T follicular helper cell (primary cell): ENCODE measurements at places on chromosomes 16 and 17.
A peak's percentile ranks its signal among the peaks of the same experiment; 100 is the strongest.

GRCh38 chr16:28011971-28012445 is 51.5 kb downstream of the GSG1L start:
- DNase-seq, result no peak

- DNase-seq, result peak; percentile 68
These were observed 150.8 kb downstream of the SSH2 start for GRCh38 chr17:29778956-29779811.

DNA sequence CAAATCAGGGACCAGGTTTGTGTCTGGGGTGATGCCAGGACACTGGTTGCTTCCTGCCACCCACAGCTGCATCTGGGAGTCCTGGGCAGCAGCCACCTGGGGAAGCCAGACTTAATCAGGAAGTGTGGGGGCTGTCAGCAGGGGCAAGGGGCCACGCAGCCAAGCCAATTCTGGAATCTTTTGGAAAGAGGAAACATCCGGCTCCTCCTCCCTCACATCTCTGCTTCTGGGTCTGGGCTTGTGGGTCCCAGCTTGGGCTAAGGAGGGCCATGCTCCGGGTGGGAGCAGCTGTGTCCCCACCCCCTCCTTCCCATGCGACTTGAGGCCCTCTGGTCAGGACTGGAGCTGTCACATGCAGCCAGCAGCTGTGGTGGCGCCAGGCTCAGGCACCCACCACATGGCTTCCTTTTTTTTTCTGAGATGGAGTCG is 37.0 kb upstream of the CCDC182 start:
- no peak for DNase-seq

- no peak for DNase-seq
These were observed 279.4 kb upstream of the ELAC2 start for GRCh38 chr17:13297183-13297582.

DNA sequence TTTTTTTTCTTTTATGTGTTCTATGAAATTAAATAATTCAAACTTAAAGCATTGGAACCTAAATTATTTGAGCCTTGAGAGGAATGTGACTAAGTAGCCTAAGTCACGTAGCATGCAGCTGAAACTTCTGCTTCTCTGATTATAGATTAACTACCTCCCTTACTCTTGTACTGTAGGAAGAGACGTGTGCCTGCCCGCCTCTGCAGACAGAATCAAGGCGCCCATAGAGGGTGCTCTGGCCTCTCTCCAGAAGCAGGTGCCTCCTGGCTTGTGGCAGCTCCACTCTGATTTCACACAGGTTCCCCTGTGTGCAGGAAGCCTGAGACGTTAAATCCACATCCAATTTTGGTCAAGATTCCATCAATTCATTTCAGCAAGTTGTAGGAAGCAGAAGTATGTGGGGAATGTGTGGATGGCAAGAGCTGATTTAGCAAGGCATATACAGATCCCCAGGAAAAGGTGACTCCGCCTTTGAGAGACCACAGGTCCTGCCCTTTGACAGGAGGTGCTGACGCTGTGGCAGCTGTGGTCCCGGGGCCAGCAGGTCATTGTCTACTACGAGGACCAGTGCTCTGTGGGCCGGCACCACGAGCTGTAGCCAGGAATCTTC is 1418.8 kb downstream of the CDH11 start:
- no peak for DNase-seq

GRCh38 chr17:4109449-4109848 is 33.4 kb downstream of the ZZEF1 start:
- no peak for DNase-seq

DNA sequence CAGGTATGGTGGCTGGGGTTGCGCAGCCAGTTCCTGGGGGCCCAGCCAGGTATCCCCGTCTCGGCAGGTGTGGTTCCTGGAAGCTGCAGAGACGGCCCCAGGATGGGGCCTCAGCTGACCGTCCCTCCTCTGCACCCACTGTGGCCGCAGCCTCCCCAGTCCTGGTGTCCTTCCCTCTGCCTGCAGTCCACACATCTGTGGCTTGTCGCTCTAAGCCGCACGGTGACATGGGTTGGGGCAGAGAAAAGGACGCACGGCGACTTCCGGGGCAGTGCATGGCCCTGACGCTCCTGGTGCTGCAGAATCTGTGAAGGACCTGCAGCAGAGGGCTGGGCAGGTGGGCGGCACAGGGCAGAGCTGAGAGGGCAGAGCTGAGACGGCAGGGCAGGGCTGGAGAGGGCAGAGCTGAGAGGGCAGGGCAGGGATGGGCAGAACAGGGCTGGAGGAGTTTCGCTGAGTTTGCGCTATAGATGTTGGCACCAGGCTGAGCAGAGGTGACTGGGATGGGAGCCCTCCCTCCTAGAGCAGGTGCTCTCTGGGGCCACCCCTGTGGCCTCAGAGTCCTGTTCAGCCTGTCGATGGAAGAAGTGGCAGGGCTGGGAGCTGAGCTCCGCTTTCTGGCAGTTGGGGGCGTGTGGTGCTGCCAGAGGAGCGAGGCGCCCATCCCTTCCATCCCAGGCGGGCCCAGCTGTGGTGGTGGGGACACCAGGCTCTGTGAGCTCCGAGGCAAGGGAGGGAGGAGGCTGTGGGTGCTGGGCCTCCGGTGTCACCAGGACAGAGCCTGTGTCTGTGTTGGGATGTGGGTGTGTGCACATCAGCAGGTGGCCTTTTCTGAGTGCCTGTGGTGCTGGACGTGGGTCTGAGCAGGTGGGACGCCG is 23.0 kb downstream of the TSC2 start:
- DNase-seq, result no peak

DNA sequence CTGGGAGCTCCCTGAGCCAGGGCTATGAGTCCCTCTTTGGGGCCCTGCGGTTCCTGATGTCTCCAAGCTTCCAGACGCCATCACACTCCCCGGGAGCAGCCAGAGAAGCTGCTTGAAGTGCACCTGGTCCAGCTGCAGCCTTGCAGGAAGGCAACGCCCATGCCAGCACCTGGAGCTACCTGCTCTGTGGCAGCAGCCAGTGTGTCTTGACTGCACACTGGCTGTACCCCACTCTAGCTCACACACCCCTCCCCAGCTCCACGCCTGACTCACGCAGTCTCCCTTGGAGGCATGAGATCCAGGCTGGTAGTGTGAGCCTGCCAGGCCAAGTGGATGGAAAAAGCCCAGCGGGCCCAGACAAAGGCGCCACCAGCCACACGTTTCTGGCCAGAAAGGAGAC is 63.3 kb downstream of the USP32 start:
- DNase-seq, result no peak

DNA sequence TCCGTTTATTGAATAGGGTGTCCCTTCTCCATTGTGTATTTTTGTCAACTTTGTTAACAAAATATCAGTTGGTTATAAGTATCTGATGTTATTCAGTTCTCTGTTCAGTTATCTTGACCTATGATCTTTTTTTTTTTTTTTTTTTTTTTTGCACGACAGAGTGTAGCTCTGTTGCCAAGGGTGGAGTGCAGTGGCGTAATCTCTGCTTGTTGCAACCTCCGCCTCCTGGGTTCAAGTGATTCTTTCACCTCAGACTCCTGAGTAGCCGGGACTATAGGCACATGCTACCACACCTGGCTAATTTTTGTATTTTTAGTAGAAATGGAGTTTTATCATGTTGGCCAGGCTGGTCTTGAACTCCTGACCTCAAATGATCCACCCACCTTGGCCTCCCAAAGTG is 215.8 kb downstream of the BCAS3 start:
- DNase-seq, result no peak

DNA sequence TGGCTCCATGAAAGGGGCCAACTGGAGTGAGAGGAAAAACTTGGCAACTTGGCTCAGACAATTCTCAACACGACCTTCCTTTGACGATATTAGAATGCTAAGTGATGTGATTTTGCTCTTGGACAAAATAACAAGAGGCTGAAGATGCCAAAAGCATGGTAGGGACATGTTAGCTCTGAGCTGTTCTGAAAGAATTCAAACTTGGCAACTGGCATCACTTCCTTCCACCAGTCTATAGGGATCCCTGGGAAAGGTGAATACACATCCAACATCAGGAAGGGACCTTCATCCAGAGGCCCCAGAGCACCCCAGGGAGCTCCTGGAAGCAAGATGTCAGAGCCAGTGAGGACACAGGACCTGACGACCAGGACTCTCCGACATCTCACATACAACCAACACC is 4.3 kb downstream of the KRT37 start:
- DNase-seq, result no peak

DNA sequence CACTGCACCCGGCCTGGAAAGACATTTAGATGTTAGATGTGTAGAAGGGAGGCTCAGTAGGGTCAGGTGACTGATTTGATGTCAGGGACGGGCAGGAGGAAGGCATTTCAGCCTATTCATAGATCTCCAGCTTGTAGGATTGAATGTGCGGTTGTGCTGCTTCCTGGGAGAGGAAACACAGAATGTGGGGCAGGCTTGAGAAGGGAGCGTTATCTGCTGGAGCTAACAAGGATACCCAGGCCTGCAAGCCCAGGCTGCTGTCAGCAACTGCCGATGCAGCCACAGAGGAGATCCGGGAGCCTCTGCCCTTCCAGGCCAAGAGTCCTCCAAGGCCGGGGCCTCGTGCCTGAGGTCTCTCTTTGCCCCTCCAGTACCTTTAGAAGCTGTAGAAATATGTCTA is 205.6 kb downstream of the SPECC1 start:
- no peak for DNase-seq

- no peak for DNase-seq
These were observed 19.0 kb downstream of the CENPX start for GRCh38 chr17:82003411-82004381.

- no peak for DNase-seq
These were observed 199.6 kb upstream of the MAF start for GRCh38 chr16:79800016-79800608.

- DNase-seq, result peak; percentile 16
These were observed 2.4 kb upstream of the FOXL1 start for GRCh38 chr16:86575754-86576557.

DNA sequence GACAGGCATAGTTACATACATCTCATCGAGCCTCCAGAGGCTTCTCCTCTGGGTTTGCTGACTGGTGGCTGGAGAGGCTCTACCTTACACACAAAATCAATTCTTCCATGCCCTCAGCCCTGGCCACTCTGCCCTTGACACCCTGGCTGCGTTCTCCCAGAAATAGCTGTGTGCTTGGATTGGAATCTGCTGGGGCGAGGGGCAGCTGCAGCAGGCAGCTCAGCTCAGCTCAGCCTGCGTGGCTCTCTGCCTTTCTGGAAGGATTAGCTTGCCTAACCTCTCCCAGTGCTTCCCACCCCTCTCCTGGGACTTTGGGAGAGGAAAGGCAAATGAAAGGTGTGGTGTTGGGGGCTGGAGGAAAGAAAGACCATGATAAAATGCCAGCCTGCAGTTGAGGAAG is 216.1 kb downstream of the ENGASE start:
- DNase-seq, result no peak

DNA sequence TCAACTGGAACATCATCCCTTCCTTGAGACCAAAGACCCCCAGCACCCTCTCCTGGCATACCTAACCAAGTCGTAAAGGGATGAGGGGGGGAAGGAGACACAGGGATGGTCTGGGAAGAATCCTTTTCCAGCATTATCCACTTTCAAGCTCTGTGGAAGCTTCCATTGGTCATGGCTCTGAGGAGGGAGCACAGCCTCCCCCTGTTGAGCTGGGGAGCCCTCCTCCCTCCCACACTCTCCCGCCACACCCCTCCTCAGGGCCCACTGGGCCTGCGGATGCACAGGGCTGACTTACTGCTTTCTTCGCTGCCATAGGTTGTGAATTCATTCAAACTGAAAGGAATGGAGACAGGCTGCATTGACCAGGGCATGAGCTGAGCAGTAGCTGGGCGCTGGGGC is 12.4 kb downstream of the CSF3 start:
- DNase-seq, result no peak

DNA sequence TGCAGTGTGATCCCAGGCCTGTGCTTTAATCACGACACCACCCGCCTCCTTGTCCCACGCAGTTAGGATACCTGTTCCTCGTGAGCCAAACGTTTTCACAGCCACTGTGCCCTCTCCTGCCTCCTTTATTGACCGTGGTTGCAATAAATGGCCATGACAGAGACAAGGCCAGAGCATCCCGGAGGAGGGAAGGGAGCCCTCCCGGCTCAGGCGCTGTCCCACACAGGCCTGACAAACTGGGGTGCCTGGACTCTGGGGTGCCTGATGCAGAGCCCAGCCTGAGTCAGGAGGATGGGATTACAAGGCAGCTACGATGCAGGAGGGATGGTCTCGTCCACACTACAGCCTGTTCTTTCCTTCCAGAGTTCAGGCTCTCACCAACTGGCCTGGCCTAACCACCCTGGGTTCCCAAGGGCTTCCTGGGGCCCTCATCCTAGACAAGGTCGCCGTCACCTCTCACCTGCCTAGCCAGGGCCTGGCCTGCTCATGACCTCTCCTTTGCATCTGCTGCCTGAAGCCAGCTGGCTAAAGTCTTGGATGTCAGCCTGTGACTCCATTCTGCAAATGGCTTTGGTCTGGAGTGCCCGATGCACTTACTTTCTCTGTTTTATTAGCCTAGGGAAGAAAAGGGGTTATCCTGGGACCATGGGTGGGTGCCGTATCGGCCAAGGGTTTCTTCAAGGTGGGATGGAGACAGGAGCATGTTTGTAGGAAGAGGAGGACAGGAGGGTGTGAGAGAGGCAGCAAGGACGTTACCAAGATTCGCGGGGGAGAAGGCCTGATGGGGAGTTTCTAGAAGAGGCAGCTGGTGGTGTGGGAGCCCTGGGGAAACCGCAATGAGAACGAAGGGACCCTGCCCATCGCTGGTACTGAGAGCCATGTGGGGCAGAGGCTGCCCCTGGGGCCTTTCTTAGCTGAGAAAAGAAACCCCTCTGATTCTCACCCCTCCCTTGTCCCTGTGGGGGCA is 234.3 kb upstream of the TNRC6C start:
- no peak for DNase-seq

DNA sequence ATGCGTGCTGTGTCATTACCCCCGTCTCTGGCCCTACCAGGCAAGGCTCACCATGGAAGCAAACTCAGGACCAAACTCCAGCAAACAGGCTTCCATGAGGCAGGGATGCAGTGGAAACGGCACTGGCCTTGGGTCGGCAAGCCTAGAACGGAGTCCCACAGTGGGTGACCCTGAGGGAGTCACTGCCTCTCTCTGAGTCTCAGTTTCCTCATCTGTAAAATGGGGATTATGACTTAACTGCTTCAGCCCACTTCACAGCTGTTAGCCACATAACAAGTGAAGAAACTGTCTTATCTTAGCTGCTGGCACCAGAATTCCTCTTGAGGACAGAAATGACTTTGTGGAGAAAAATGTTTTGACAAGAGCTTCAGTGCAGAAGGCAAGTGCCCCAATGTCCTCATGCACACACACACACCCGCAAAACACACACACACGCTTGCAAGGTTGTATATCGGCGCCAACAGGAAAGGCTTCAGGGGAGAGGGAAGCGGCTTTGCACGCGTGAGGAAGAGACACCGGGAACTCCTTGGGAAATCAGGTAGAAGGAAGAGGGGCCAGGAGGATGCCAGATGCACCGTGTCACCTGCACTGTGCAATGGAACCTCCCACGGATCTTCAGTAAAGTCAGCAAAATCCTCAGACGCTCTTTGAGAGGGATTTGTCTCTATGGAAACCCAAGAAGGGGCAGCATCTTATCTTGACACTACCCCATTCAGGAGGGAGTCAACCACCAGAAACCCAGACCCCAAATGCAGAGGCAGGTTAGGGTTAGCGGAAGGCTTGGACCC is 53.7 kb downstream of the GSG1L start:
- no peak for DNase-seq
